GM23338 (cell line): ENCODE measurements at places on chromosomes 5 and 9.

DNA sequence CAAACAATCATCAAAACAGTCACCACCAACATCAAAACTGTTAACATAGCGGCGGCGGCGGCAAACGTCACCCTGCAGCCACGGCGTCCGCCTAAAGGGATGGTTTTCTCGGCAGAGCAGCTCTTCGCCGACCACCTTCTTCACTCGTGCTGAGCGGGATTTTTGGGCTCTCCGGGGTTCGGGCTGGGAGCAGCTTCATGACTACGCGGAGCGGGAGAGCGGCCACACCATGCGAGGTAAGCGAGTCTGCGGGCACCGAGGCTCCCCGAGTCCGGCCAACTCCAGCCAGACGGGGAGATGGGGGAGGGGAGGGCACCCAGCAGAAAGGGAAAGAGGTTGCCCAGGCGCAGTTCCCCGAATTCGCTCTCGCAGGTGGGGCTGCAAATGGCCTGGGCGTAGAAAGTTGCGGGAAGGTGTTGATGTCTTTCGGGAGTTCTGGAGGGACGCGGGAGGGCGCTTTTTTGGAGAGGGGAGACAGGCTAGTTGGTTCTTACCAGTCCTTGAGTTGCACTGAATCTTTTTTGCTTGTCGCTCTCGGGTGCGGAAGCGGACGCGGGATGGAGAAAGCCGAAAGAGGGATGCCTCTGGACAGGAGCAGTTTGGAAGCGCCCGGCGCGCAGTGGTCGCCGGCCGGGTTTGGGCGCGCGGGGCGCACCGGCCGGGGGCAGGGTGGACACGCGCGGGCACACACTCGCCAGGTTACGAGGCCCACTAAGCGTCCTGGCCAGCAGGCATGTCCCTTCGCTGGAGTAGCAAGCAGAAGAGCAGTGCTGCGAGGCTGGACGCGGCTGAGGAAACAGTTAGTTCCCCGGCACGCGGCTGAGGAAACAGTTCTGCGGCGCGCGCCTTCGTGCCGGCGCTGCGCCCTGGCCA lies 849 bp downstream of the RORB start:
- DNase-seq, result peak; percentile 72

- DNase-seq, result peak; percentile 94
Observed at GRCh38 chr9:33452828-33453271, 5.5 kb upstream of the AQP3 start.

DNA sequence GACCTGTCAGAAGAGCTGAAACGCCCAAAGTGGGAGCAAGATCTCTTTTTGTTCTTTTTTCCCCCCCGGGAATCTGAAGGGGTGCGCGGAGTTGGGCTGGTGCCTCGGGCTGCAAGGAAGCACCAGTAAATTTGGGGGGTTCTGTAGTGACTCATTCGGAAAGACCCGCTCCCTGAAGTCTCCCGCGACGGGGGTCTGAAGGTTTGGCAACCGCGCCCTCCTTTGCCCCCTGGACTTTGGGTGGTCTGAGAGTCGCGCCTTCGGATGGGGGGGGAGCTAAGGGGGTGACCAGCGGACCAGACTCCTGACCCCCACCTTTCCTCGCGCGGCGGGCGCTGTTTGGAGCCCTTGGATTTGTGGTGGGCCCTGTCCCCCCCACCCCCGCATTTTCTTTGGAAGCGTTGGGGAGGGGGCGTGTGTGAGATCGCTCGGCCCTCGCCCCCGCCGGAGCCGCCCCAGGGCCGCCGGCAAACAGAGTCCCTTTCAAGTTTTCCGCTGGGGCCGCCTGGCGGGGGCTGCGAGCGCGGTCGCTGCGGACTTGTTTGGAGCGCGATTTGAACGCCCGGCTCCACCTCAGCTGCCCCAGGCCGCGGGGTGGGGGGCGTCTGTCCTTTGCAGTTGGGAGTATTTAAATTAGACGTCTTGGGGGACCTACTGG lies 2.0 kb downstream of the CXXC5 start:
- peak; percentile 73 for DNase-seq

- no peak for DNase-seq
Observed at GRCh38 chr5:72468606-72469005, 38.6 kb downstream of the ZNF366 start.

- DNase-seq, result no peak
Observed at GRCh38 chr5:54083851-54084250, 226.5 kb downstream of the ARL15 start.

- DNase-seq, result peak; percentile 21
Observed at GRCh38 chr5:169768416-169768815, 131.3 kb downstream of the DOCK2 start.

- DNase-seq, result no peak
Observed at GRCh38 chr5:115940080-115940810, 22.0 kb upstream of the LVRN start.
